Fibroblast of pulmonary artery (primary cell): ENCODE measurements at places on chromosomes 4 and X.

DNA sequence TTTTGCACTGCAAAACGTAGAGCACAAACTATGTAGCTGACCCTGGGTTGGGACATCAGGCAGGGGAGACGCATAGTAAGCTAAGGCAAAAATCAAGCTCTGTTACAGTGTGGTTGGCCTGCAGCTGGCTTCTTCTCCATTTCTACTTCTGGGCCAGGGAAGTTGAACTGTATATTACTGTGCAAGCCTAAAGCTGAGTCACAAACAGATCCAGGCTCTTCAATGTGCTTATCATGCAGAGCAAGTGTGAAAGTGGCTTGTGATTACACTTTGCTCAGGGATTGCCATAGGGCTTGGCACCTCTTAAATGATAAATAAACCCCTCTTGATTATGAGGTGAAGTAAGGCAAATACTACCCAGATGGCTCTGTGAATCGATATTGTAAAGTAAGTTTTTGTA, 40.5 kb downstream of the CLDN34 start:
- no peak for DNase-seq

GRCh38 chrX:130615941-130616340, 214.2 kb downstream of the RBMX2 start:
- no peak for DNase-seq

GRCh38 chr4:24550441-24551175, 33.7 kb downstream of the DHX15 start:
- no peak for DNase-seq

DNA sequence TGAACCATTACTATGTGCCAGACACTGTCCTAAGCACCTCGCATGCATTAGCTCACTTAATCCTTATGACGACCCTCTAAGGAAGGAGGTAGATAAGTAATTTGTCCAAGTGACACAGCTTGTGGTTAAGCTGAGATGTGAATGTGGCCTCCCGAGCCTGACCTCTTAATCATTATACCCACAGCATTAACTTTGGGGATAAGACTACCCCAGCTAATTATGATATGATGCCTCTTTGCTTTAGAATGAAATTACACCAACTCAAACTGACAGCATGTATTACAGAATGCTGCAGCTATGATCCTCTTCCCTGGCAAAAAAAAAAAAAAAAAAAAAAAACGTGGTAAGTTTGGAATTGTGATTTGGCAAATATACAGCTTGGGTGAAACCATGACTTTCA, 53.5 kb downstream of the APBB2 start:
- DNase-seq = no peak

- no peak for DNase-seq
Observed at GRCh38 chrX:147403040-147403439, 508.7 kb upstream of the FMR1 start.

DNA sequence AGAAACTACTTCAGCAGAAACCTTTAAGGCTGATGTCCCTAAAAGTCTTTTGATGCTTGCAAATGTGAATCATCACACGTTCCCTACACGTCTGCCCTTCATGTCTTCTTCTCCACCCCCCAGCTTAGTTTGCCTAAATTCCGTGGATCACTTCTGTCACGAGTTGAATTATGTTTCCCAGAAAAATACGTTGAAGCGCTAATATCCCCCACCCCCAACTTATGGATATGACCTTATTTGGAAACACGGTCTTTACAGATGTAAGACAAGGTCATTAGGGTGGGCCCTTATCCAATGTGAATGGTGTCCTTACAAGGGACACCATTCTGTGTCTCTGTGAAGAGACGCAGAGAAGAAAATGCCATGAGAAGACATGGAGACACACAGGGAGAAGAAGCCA, 2.1 kb upstream of the ZNF518B start:
- no peak for DNase-seq

GRCh38 chrX:14073071-14073470, 43.4 kb upstream of the GEMIN8 start:
- DNase-seq = no peak

- DNase-seq = peak; percentile 72
Observed at GRCh38 chr4:185730849-185731608, 81.0 kb downstream of the SORBS2 start.

DNA sequence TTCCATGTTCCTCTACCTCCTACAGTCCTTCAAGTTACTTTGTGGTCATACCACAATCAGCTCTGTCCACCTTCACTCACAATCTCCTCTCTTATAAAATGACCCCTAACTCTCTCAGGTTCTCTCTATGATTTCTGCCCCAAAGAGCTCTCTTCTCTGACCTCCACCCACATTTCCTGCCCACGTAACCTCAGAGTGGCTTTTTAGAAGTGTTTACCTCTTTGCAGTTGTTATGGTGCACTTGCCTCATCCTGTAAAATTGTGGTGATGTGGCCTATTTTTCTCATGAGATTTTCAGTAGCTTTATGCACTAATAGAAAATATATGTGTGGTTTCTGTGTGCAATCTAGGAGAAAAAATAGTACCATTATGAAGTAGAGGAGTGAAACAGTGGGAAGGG, 215.8 kb downstream of the PACRGL start:
- DNase-seq = no peak

DNA sequence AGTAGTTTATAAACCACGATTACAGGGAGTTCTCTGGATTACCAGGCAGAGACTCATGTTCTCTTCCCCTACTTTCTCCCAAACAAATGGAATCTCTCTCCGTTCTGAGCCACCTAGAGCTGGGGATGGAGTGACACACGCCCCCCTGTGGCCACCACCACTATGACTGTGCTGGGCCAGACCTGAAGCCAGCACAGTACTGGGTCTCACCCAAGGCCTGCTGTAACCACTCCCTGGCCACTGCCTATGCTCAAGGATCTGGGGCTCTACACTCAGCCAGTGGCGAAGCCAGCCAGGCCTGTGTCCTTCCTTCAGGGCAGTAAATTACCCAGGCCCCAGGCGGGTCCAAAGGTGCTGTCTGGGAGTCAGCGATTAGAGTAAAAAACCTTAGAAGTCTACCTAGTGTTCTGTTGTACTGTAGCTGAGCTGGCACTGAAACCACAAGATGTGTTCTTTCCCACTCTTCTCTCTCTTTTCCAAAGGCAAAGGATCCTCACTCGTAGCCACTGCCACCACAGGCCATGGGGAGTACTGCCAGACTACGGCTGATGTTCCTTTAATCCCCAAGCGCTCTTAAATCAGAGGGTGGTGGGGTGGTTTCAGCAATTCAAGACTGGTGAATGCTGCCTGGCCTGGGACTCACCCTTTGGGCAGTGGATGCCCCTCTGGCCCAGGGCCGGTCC, 412.2 kb upstream of the ARX start:
- DNase-seq = no peak

DNA sequence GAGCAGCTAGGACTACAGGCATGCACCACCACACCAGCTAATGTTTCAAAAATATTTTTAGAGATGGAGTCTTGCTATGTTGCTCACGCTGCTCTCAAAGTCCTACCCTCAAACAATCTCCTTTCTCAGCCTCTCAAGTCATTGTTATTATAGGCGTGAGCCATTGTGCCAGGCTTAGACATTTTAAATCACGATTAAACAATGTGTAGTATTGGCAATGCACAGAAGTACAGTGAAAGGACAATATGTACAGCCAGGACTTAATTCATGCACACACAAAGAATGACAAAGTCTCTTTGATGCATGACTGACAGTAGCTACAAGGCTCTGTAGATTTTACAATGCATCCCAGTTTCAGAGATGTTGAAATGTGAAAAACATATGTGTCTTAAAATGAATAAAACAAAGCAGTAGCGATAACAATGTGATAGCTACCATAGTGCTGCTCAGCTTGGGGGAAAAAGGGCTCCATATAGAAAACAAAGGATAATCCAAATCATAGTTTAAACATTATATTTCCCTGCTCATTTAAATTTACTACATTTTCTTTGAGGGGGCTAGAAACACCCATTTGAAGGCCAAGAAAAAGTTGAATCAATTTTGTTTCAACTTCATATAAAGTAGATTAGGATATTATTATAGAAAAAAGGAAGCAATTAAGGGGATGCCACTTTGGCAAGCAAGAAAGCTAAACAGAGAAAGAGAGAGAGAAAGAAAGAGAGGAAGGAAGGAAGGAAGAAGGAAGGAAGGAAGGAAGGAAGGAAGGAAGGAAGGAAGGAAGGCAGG, 272.4 kb upstream of the SMIM31 start:
- no peak for DNase-seq

GRCh38 chrX:57353472-57354132, 67.1 kb downstream of the FAAH2 start:
- no peak for DNase-seq

- peak; percentile 49 for DNase-seq
Observed at GRCh38 chrX:39816871-39817731, 280.7 kb downstream of the BCOR start.

- DNase-seq = no peak
Observed at GRCh38 chr4:79833857-79834256, 239.2 kb downstream of the ANTXR2 start.

DNA sequence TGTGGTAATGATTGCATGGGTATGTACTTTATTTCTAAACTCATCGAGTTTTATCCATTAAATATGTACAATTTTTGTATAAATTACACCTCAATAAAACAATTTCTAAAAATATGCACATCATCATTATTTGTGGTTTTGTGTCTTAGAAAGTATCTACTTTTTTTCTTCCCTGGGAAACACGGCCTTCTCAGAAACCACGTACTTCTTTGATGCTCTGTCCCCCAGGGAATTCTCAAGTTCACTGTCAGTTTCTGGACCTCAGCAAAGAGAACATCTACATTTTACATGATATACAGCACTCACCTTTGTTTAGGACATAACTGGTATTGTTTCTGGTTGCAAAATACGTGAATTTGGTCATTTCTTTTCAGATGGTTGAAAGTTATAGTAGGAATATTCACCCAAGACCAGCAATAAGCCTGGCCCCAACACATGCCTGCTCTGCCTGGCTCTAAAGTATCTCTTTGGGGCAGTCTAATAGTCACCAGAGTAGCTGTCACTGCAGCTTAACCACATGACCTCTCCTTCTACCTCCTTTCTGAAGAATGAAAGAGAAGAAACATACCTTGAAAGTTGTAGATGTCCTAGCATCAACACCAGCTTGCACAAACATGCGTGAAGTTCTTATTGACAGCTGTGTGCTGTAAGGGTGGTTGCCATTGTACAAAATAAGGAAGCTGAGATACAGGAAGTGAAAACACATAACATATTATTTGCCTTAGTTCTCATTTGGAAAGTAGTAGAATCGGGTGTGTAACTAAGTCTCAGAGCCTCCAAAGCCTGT, 48.4 kb upstream of the SPANXN4 start:
- no peak for DNase-seq

DNA sequence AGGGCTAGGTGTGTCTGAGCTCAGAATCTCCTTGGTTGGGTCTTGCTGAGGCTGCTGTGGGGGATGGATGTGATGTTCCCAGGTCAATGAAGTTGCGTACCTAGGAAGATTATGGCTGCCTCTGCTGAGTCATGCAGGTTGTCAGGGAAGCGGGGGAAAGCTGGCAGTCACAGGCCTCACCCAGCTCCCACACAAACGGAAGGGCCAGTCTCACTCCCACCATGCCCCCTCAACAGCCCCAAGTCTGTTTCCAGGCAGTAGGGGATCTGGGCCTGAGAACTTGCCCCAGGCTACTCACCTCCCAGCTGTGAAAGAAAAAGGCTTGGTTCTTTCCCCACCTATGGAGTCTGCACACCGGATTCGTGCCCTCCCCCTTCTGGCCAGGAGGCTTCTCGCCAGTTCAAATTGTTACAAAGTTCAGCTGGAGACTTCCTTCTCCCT, 72.9 kb downstream of the WDR44 start:
- DNase-seq = no peak

GRCh38 chr4:106065018-106065417, 169.7 kb downstream of the NPNT start:
- no peak for DNase-seq

DNA sequence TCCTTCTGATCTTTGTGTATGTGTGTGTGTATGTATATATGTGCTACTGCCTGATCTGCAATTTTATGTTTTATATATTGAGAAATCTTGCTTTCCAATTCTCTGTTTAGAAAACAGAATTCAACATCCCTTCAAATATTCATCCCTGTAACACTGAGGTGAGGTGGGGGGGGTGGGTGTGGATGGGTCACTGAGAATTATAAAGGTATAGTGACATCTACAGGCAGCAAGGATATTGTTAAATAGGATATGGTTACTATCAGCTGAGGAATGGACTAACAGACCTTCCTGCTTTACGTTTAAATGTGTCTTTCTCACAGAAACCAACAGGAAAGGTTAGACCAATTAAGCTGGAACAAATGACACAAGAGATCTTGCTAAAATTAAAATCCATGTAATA, 19.0 kb upstream of the MAGEB2 start:
- DNase-seq = peak; percentile 3

DNA sequence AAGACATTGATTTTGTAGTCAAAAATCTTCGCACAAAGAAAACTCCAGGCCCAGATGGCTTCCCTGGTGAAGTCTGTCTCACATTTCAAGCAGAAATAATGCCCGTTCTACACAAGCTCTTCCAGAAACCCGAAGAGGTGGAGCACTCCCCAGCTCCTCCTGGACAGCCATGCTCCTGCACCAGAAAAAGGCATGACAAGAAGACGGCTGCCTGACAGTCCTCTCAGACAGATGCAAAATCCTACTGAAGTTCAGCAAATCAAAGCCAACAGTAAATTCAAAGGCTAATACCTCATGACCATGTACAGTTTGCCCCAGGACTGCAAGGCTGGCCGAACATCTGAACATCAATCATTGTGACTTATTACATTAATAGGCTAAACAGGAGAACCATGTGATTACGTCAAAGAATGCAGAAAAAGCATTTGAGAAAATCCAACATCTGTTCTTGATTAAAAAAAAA, 30.8 kb upstream of the MXD4 start:
- DNase-seq = peak; percentile 21

DNA sequence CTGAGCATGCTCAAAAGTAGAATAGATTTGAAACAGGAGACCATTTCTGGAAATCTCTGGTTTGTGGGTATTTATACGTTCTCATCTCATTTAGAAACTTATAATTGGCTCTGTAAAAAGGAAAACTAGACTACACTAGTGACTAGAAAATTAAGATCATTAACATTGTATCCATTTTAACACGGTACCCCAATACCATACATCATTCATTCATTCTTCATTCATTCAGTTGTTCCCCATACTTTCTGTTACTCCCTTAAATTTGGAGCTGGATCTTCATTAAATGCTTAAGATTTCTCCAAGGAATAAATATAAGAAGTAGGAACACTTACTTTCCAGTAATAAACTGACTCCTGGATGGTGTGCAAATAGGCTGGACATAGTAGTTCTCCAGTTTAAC, 1.3 kb downstream of the ARSJ start:
- DNase-seq = no peak

GRCh38 chr4:82044141-82044993, 329.4 kb downstream of the HNRNPD start:
- DNase-seq = peak; percentile 54

DNA sequence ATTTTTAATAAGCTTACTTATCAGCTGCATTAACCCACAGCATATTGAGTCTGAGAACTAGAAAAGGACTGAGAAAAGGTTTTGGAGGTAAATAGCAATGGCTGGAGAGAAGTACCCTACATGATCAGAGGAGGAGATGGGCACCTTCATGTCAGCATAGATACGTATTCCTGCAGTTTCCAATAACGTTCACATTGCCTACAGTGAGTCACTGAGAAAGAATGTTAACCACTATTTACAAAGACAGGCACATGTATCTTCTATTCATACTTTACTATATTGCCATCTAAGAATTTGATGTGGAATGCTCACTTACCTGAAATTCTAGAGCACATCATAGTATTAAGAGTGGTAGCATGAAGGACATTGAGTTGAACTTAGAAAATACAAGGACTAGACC, 92.5 kb downstream of the TLL1 start:
- DNase-seq = no peak

- DNase-seq = no peak
Observed at GRCh38 chr4:76307660-76308014, 1.1 kb downstream of the STBD1 start.

GRCh38 chrX:15874672-15875071, 20.1 kb upstream of the AP1S2 start:
- DNase-seq = no peak
